ENCODE measurements at places on chromosomes 4 and X. TPM values are rescaled to one million over a fixed set of nuclear protein-coding genes. Genes with fewer than 3 reads are reported as not detected.
A peak's percentile ranks its signal among the peaks of the same experiment; 100 is the strongest.

- DNase-seq: no peak
These were observed 8.1 kb upstream of the NR0B1 start for GRCh38 chrX:30317308-30317707.

GRCh38 chr4:5797866-5798265, 86.9 kb downstream of the EVC start:
- DNase-seq: no peak

GRCh38 chr4:65635051-65635821, 35.1 kb downstream of the EPHA5 start:
- DNase-seq: no peak

DNA sequence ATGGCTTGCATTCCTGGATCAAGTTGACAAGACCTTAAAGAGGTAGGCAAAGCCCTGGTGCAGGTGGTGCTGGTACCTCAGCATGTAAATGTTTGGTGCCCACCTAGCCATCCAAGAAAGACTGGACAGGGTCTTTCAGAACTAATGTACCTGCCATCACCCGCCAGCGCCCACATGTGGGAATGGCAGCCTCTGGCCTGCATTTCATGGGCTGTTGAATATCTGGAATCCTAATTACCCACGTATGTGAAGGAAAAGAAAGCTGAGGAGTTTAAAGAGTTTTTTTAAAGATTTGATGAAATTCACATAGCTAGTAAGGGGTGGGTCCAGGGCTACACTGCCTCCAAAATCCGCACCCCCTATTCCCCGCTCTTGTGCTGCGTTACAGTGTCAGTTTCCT, 8.6 kb upstream of the CCDC149 start:
- DNase-seq: no peak

DNA sequence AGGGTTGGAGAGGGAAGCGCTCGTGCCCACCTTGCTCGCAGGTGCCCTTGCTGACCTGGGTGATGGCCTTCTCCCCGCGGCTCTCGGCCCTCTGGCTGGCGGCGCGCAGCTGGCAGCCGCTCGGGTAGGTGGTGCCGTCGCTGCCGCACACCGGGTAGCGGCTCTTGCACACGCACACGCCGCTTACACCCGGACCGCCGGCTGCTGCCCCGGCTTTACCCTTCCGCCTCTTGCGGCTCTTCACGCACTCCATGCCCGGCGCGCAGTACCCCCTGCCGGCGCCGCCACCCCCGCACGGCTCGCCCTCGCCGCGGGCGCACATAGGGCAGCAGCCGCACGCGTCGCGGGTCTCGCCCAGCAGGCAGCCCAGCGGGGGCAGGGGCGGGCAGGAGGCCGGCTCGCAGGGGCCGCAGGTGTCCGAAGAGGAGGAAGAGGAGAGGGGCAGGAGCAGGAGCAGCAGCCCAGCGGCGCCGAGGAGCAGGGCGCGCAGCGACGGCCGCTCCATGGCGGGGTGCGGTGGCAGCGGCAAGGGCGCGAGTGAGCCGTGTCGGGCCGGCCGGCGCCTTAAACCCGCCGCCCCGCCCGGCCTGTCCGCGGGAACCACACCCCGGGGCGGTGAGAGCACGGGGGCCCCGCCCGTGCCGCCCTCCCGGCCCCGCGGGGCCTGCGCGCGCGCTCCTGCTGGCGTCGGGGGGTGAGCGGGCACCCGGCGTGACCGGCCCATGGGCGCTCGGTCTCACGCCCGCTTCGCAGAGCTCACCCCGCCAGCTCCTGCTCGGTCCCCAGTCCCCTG, at the start of gene IGFBP7:
Gene IGFBP7 (minus strand): TSS at position 539 of the 793 bp plus-strand sequence. CDS start 34 bp downstream, at position 505.
- peak; percentile 60 for DNase-seq

GRCh38 chrX:134181275-134181660, 55.7 kb upstream of the CCDC160 start:
- no peak for DNase-seq

ABCG2 gene
- 59.4 TPM for total RNA-seq

TMSB15A gene
- total RNA-seq: 0.47 TPM

HMGN5 gene
- 5.8 TPM for total RNA-seq

- DNase-seq: no peak
These were observed 9.1 kb upstream of the ARHGEF38 start for GRCh38 chr4:105543346-105543745.

PPP2R2C gene
- total RNA-seq: 2.9 TPM

MSX1 gene
- 0.44 TPM for total RNA-seq

- no peak for DNase-seq
These were observed 209.5 kb downstream of the PARM1 start for GRCh38 chr4:75142382-75142781.

DNA sequence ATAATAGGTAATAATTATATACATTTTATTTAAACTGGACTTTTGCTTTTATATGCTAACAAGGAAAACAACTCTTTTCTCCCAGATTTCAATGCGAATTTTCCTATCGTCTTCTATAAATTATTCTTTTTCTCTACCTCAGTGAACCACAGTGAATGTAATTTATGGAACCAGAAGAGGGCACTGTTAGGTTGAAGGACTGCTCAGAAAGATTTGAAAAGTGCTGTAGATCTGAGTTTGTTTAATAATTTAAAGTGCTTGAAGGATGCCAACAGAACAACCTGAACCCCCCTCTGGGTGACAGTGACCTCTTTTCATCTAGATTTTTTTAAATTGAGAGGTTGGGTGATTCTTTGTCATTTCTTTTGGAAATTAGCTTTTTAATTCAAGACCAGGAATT, 54.9 kb downstream of the PHOX2B start:
- DNase-seq: no peak

MAGEE2 gene
- not detected for total RNA-seq

DNA sequence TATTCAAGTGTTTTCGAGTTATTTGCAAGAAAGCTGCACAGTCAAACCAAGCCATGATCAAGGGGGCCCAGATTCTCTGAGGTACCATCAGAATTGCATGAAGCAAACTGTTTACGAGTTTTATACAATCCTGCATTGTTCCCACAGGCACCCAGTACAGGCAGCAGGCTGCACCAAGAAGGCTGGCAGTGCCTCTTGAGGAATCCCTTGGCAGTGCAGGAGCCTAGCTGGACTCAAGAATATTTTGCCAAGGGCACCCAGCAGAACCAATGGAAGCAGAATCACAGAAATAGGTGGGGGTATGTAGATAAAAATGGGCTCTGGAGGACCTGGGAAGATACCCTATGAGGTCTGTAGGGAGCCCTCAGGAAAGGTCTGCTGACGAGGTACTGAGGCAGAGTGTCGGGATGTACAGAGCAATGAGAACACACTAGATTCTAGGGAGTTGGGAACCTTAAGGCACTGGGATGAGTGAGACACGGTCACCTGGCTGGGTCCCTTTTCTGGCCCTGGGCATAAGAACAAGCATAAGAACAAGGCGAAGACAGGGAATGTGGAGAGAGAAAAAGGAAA, 2.5 kb upstream of the PLP1 start:
- DNase-seq: peak; percentile 5

ADGRG4 gene
- total RNA-seq: not detected

DNA sequence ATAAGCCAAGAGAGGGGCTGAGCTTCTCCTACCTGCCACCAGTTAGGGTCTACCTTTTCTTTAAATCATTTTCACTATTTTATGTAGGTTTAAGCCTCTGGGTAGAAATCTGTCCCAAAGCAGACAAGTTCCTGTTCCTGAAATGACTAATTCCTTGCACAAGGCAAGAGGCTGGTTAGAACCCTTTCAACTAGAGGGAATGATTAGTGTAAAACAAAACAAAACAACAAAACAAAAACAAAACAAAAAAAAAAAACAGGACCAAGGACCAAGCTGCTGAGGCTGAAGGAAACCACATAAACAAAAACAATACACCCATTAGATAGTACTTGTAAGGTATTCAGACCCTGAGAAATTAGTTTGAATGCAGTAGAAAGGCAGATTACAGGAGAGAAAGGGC, 62.7 kb downstream of the MAML3 start:
- no peak for DNase-seq

DNA sequence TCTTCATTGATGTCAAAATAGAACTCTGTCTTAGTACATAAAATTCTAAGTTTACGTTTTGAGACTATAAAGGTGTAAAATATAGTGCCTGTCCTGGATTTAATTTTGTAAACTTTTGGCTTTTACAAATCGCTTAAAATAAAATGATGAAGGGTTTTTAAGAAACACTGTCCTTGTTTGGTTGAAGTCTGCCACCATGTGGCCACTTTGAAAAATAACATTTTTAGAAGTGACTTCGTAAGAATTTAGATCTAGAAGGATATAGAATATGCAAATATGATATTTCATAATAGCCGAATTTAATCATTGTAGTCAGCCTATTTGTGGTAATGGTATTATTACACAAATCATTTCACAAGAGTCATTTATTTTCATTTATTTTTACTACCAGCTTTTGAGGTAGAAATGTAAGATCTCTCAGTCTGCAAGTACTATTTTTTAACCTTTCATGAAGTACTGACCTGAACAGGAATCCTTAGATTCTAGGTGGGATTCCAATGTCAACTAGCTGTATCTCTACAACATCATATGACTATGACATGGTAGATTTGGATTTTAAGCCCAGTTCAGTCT, 31.0 kb upstream of the FAT4 start:
- DNase-seq: no peak

- no peak for DNase-seq
These were observed 91.6 kb upstream of the LIMCH1 start for GRCh38 chr4:41446391-41446790.

GRCh38 chrX:47191331-47191730, 2.3 kb upstream of the UBA1 start:
- DNase-seq: peak; percentile 65

PABPC1L2A gene
- total RNA-seq: not detected

- DNase-seq: no peak
These were observed 89.6 kb downstream of the C4orf51 start for GRCh38 chr4:145769450-145770037.

- no peak for DNase-seq
These were observed 5.4 kb upstream of the SOWAHD start for GRCh38 chrX:119753001-119753400.

DNA sequence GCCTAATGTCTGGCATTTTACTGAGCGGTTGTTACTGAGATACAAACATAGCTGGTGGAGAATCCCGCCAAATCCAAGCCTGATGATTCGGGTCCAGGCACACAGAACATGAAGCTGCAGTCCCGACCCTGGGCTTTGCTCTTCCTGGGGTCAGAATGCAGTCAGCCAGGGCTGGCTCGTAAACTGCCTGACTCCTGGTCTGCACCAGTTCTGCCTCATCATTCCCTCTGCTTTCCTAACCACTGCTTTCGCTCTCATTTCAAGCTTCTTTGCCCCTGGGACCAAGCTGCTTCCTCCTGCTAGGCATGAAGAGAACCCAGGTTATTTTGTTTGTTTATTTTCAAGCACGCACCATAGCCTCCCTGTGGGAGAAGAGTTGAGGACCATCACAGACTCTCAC, 39.3 kb downstream of the GATB start:
- no peak for DNase-seq

DNA sequence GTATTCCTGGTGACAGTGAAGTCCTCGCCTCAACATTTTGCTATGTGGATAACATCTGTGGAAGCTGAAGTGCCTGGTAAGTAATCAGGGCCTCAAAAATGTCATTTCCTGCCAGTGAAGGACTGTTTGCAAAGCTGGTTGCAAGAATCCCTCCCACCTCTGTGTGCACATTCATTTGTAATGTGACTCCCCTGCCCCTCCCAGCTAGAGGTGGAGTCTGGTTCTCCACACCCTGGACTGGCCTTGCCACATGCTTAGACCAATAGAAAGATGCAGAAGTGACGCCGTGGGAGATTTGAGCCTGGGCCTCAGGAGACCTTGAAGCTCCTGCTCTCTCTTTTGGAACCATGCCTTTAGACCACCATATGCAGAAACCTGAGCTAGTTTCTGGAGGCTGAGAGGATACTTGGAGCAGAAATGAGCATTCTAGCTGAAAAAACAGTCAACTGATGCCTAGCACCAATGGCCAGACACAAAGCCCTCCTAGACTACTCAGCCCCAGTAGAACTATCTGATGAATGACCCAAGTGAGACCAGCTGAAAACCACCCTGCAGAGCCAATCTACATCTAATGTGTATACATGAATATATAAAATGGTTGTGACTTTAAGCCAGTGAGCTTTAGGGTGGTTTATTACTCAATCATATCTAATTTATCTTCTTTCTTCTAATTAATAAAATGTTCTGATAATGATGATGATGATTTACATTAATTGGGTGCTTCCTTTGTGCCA, 47.8 kb upstream of the CRMP1 start:
- no peak for DNase-seq

- no peak for DNase-seq
These were observed 1.3 kb upstream of the USP51 start for GRCh38 chrX:55490974-55491373.

WFS1 gene
- 5.8 TPM for total RNA-seq

TRIM2 gene
- 96.4 TPM for total RNA-seq

DNA sequence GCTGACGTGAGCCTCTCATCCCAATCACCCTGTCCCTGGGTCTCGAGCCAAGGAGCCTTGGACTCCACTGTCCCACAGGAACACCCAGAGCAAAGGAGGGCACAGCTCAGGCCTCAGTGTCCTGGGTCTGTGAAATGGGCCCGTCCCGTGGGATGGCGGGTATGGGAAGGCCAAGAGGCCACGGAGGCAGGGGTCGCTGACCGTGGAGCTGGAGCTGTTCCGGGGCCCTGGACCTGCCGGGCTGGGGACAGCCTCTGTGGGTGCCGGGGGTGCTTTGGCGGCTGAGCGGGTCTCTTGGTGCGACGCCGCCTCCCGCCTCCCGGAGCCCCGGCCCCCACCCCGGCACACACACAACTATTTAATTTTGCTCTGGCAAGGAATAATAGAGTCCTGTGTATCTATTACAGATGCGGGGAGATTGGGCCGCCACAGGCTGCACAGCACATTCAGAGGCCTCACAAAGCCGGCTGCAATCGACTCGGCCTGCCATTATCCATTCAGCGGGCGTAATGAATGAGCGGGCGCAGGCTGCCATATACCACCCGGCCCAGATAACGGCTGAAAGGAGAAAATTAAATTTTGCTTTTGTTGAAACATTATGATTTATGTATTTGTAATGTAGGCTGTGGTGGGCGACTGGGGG, 83.9 kb upstream of the NKX1-1 start:
- DNase-seq: peak; percentile 5

- DNase-seq: no peak
These were observed 145.8 kb downstream of the FBXO8 start for GRCh38 chr4:174137698-174138097.

DNA sequence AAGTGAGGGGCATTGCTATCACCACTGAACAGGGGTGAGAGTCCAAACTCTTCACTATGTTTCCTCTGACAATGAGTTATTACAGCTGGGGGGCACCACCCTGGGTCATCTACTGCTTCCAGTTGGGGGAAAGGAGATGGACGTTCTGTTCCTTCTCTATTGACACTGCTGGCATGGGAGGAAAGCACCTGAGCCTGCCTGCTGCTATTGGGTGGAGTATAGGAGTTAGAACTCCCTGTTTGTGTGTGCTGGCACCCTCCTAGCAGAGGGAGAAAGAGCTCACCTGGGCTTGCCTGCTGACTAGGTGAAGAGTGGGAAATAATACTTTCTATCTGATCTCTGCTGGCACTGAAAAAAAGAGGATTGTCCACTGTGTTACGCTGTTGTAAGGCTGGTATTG, 163.8 kb downstream of the MSN start:
- DNase-seq: no peak

MAGEB2 gene
- not detected for total RNA-seq

Measured in mucosa of descending colon (tissue), 3 donors.